ENCODE measurements at places on chromosomes 5 and 9. TPM values are rescaled to one million over a fixed set of nuclear protein-coding genes. Genes with fewer than 3 reads are reported as not detected.

PCDHGB7 gene
- polyA plus RNA-seq = 0.14 TPM

GABRP gene
- polyA plus RNA-seq = not detected

LCN1 gene
- polyA plus RNA-seq = not detected

CCDC192 gene
- not detected for polyA plus RNA-seq

IGIP gene
- 4.9 TPM for polyA plus RNA-seq

PFN3 gene
- polyA plus RNA-seq = not detected

NR2F1 gene
- 2.0 TPM for polyA plus RNA-seq

FIBCD1 gene
- 0.02 TPM for polyA plus RNA-seq

BHMT2 gene
- 0.17 TPM for polyA plus RNA-seq

SPACA9 gene
- polyA plus RNA-seq = 3.5 TPM

ADAMTSL2 gene
- 11.7 TPM for polyA plus RNA-seq

PCDH12 gene
- 3.4 TPM for polyA plus RNA-seq

OR1J2 gene
- polyA plus RNA-seq = not detected

IRX4 gene
- not detected for polyA plus RNA-seq

CDX1 gene
- polyA plus RNA-seq = 0.26 TPM

MEIKIN gene
- 0.24 TPM for polyA plus RNA-seq

LECT2 gene
- polyA plus RNA-seq = not detected

SSNA1 gene
- polyA plus RNA-seq = 99.6 TPM

CDC26 gene
- polyA plus RNA-seq = 42.9 TPM

PTGS1 gene
- polyA plus RNA-seq = 2.8 TPM

AIF1L gene
- polyA plus RNA-seq = 47.4 TPM

C9orf153 gene
- polyA plus RNA-seq = 0.16 TPM

BTNL3 gene
- polyA plus RNA-seq = 0.09 TPM

C9orf57 gene
- 0.06 TPM for polyA plus RNA-seq

CCDC187 gene
- 0.13 TPM for polyA plus RNA-seq

SPINK4 gene
- 0.67 TPM for polyA plus RNA-seq

BRINP1 gene
- polyA plus RNA-seq = 0.06 TPM

GRM6 gene
- not detected for polyA plus RNA-seq

IL11RA gene
- 37.7 TPM for polyA plus RNA-seq

BARX1 gene
- polyA plus RNA-seq = 0.21 TPM

SPEF2 gene
- 1.7 TPM for polyA plus RNA-seq

ADAMTS13 gene
- polyA plus RNA-seq = 3.9 TPM

DEPDC1B gene
- 1.4 TPM for polyA plus RNA-seq

LYSMD3 gene
- polyA plus RNA-seq = 5.7 TPM

SRD5A1 gene
- polyA plus RNA-seq = 4.4 TPM
